Endodermal cell (in vitro differentiated cells): ENCODE measurements at places on chromosomes 16 and 17.

- no peaks in the 10 kb centered on the region for H3K27me3 ChIP-seq
- DNase-seq, result no peak
These were observed 126.2 kb downstream of the CPPED1 start for GRCh38 chr16:12677502-12677901.

DNA sequence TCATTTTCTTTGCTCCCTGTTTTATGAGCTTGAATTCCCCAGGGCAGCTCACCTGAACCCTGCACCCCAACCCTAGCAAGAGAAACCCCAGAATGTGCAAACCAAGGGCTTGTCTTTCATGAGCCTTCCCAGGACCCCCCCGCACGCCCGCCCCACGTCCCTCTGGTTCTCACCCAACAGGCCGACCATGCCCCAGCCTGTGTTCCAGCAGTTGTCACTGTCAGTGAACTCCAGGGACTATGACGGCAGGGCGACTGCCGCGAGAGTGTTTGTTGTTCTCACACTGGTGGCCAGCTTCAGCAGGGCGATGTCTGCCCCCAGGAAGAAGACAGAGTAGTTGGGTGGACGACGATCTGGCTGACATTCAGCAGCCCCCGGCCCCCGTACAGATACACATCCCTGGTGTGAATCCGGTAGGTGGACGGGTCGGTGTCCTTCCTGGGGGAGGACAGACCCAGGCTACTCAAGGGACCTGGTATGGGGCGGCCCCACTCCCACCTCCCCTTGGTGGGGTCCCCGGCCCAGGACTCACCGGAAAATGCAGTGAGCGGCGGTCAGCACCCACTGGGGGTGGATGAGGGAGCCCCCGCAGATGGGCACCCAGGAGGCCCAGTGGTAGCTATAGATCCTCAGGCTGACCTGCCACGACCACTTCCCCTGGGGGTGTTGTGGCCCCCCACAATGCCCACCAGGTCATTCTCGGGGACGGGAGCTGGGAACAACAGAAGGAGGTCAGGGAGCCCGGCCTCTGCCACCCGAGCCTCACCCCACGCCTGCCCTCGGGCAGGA, 20.1 kb downstream of the TPSD1 start:
- no peak overlapping the region for H3K27ac ChIP-seq
- H3K27me3 ChIP-seq, result peaks cover 8% of the 10 kb centered on the region
- no peaks in the 10 kb centered on the region for H3K36me3 ChIP-seq
- H3K4me1 ChIP-seq, result no peaks in the 10 kb centered on the region

- peak; percentile 76 for DNase-seq
- no peaks in the 10 kb centered on the region for H3K4me1 ChIP-seq
- no peaks in the 10 kb centered on the region for H3K27me3 ChIP-seq
- no peak overlapping the region for H3K4me3 ChIP-seq
- no peak overlapping the region for H3K27ac ChIP-seq
- no peaks in the 10 kb centered on the region for H3K36me3 ChIP-seq
These were observed 189.7 kb upstream of the SDK2 start for GRCh38 chr17:73833775-73834488.

- H3K4me3 ChIP-seq, result no peak overlapping the region
- DNase-seq, result no peak
- no peaks in the 10 kb centered on the region for H3K27me3 ChIP-seq
- peaks cover 6% of the 10 kb centered on the region for H3K4me1 ChIP-seq
- peaks cover 33% of the 10 kb centered on the region for H3K36me3 ChIP-seq
These were observed 76.1 kb downstream of the RAI1 start for GRCh38 chr17:17757391-17757791.

- DNase-seq, result no peak
- no peak overlapping the region for H3K27ac ChIP-seq
- H3K4me1 ChIP-seq, result no peaks in the 10 kb centered on the region
- no peak overlapping the region for H3K4me3 ChIP-seq
- H3K36me3 ChIP-seq, result no peaks in the 10 kb centered on the region
These were observed 34.6 kb upstream of the MYOCD start for GRCh38 chr17:12631076-12631475.

GRCh38 chr17:75048249-75048878, 1.3 kb downstream of the KCTD2 start:
- H3K4me1 ChIP-seq, result no peaks in the 10 kb centered on the region
- H3K27ac ChIP-seq, result no peak overlapping the region
- H3K27me3 ChIP-seq, result no peaks in the 10 kb centered on the region

DNA sequence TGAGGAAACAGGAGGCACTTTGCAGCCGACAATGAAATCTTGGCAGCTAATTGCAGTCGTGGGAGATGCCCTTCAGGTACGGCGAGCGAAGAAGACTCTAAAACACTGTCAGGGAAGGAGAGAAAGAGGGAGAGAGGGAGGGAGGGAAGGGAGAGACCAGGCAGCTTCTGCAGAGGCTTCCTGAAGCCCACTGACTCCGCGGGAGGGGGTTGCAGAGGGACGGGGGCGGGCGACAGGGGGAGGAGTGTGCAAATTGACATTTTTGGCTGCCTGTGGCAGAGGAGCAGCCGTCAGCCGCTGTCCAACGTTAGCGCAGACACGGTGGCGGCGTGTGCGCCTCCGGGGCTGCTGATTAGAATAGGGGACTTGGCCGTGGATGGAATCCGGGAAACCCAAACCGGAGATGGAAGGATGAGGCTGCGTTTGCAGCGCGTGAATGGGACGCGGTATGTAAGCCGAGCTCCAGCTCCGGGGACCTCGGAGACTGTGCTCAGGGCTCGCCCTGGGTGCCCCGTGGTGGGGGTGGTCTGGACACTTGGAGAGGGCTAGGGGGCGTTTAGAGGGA, 849.1 kb upstream of the RBFOX1 start:
- peaks cover 72% of the 10 kb centered on the region for H3K27me3 ChIP-seq
- H3K4me3 ChIP-seq, result peak overlapping the region; percentile 73
- H3K36me3 ChIP-seq, result no peaks in the 10 kb centered on the region
- H3K4me1 ChIP-seq, result no peaks in the 10 kb centered on the region

- no peaks in the 10 kb centered on the region for H3K36me3 ChIP-seq
- H3K27me3 ChIP-seq, result peaks cover 35% of the 10 kb centered on the region
- peak; percentile 83 for DNase-seq
- H3K4me1 ChIP-seq, result peaks cover 5% of the 10 kb centered on the region
- no peak overlapping the region for H3K27ac ChIP-seq
These were observed 584 bp downstream of the PHOSPHO1 start for GRCh38 chr17:49229805-49230600.

DNA sequence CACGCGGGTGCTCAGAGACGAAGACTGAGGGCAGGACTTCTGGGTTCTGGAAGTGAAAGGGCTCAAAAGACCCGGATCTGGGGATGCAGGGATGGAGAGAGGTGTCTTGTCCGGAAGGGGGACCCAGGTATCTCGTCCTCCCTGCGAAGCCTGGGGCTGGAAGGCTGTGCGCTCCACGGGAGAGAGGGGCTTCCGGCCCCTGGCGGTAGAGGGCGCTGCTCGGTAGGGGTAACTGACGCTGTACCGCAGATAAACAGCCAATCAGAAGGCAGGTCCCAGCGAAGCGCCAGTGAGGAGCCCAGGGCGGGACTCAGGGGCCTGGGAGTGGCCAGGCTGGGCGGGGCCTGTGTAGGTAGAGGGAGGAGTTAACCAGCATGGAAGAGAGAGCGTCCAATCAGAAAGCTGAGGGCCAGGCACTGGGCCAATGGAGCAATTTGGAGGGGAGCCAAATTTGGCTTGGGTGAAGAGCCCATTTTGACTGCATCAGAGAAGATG, 804 bp downstream of the TGFB1I1 start:
- no peaks in the 10 kb centered on the region for H3K27me3 ChIP-seq
- DNase-seq, result peak; percentile 91
- H3K4me3 ChIP-seq, result peak overlapping the region; percentile 77
- no peaks in the 10 kb centered on the region for H3K4me1 ChIP-seq
- H3K36me3 ChIP-seq, result peaks cover 22% of the 10 kb centered on the region

DNA sequence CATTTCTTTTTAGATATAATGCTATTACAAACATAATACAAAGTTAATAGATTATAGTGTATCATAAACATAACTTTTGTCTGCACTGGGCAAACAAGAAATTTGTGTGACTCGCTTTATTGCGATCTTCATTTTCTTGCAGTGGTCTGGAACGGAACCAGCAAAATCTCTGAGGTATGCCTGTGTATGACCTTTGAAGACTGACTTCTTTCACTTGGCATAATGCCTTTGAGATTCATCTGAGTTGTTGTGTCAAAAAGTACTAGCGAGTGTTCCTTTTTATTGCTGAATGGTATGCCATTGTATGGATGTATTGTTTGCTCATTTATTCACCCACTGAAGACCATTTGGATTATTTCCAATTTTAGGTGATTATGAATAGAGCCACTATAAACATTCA, 69.2 kb downstream of the TANC2 start:
- H3K4me1 ChIP-seq, result no peaks in the 10 kb centered on the region
- no peak for DNase-seq
- H3K27me3 ChIP-seq, result no peaks in the 10 kb centered on the region
- no peaks in the 10 kb centered on the region for H3K36me3 ChIP-seq
- H3K4me3 ChIP-seq, result no peak overlapping the region
- no peak overlapping the region for H3K27ac ChIP-seq

- H3K4me3 ChIP-seq, result no peak overlapping the region
- H3K27ac ChIP-seq, result no peak overlapping the region
- H3K4me1 ChIP-seq, result peaks cover 5% of the 10 kb centered on the region
- peaks cover 4% of the 10 kb centered on the region for H3K36me3 ChIP-seq
These were observed 3.3 kb upstream of the N4BP1 start for GRCh38 chr16:48613061-48613957.

- no peak overlapping the region for H3K27ac ChIP-seq
- H3K4me1 ChIP-seq, result peaks cover 34% of the 10 kb centered on the region
- no peak overlapping the region for H3K4me3 ChIP-seq
- H3K36me3 ChIP-seq, result no peaks in the 10 kb centered on the region
These were observed 194.0 kb upstream of the CIBAR2 start for GRCh38 chr16:85306071-85306792.

- H3K27ac ChIP-seq, result no peak overlapping the region
- DNase-seq, result no peak
- H3K4me3 ChIP-seq, result no peak overlapping the region
- no peaks in the 10 kb centered on the region for H3K27me3 ChIP-seq
- H3K36me3 ChIP-seq, result peaks cover 20% of the 10 kb centered on the region
These were observed 31.2 kb downstream of the MMD start for GRCh38 chr17:55390364-55390977.

- H3K27me3 ChIP-seq, result no peaks in the 10 kb centered on the region
- H3K4me3 ChIP-seq, result no peak overlapping the region
- no peaks in the 10 kb centered on the region for H3K4me1 ChIP-seq
- no peak overlapping the region for H3K27ac ChIP-seq
- peaks cover 52% of the 10 kb centered on the region for H3K36me3 ChIP-seq
- DNase-seq, result no peak
These were observed 89.2 kb downstream of the ABCC6 start for GRCh38 chr16:16133943-16134604.

GRCh38 chr17:38738007-38738662, 8.0 kb downstream of the CISD3 start:
- H3K4me3 ChIP-seq, result no peak overlapping the region
- no peak overlapping the region for H3K27ac ChIP-seq
- no peaks in the 10 kb centered on the region for H3K27me3 ChIP-seq

GRCh38 chr16:68097088-68097487, 11.9 kb downstream of the NFATC3 start:
- no peak overlapping the region for H3K4me3 ChIP-seq
- H3K27me3 ChIP-seq, result no peaks in the 10 kb centered on the region
- H3K27ac ChIP-seq, result no peak overlapping the region
- no peaks in the 10 kb centered on the region for H3K36me3 ChIP-seq

DNA sequence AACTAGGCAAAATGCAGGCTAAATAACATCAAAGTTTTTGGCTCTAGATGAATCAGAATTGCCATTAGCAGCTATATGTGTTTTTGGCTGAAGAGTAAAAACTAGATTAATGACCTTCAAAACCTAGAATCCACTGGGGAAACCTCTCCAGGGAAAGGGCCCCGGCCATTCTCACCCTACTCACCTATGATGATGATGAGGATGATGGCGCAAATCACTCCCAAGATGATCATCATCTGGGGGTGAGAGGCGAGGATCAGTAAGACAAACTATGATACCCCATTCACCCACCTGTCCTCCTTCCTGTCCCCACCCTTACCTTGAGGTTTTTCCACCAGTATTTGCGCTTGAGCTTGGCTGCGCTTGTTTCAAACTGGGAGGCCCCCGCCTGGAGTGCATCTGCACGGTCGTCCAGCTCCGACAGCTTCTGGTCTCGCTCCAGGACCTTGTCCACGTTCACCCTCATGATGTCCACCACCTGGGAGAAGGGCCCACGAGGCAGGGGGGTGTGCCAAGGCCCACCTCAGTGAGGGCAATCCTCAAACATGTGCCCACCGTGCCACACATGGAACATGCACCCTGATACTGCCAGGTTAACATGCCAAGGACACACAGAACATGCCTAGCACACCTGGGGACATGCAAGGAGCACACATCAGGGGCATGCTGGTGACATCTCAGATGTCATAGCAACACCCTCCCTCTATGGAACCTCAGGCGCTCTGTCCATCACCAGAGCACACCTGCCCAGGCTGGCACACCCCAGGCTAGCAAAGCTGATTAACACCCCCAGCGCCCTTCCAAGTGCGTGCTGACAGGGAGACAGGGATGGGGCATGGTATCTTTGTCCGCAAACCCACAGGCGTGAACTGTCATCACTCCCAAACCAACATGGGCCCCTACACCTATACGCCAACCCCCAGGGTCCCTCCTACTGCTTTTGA, 1.2 kb downstream of the VAMP2 start:
- H3K27me3 ChIP-seq, result no peaks in the 10 kb centered on the region
- H3K4me3 ChIP-seq, result peak overlapping the region; percentile 93
- no peak for DNase-seq
- peaks cover 15% of the 10 kb centered on the region for H3K4me1 ChIP-seq

- H3K4me3 ChIP-seq, result no peak overlapping the region
- no peaks in the 10 kb centered on the region for H3K27me3 ChIP-seq
- DNase-seq, result peak; percentile 69
- H3K36me3 ChIP-seq, result no peaks in the 10 kb centered on the region
- no peak overlapping the region for H3K27ac ChIP-seq
These were observed 592.3 kb downstream of the MAF start for GRCh38 chr16:79008036-79008868.

DNA sequence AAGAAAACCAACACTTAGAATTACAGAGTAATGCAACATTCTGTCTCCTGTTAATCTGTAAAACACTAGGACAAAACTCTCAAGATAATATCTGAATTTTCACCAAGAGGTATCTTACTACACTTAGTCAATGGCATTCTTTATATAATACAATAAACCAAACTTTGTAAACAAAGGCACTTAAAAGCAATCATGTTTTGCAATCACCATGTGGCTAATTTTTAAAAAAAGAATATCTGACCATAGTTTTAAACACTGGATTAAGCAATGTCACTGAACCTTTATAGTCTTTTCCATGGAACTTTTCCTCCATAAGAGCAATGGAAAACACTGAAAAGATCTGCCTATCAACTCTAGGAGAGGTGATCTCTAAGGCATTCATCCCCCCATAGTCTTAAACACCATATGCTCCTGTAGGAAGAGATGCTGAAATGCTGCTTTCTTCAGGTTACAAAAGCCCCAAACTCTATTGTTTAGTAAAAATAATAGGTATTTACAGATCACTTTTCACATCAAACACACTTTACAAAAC, 144.2 kb upstream of the CORO6 start:
- H3K4me3 ChIP-seq, result no peak overlapping the region
- H3K27ac ChIP-seq, result no peak overlapping the region
- H3K4me1 ChIP-seq, result no peaks in the 10 kb centered on the region
- no peak for DNase-seq
- H3K36me3 ChIP-seq, result no peaks in the 10 kb centered on the region
- H3K27me3 ChIP-seq, result peaks cover 4% of the 10 kb centered on the region
